ENCODE measurements at places on chromosomes 6 and 20. TPM values are rescaled to one million over a fixed set of nuclear protein-coding genes. Genes with fewer than 3 reads are reported as not detected.

The ZNF133 gene
- total RNA-seq = 9.2 TPM

DNA sequence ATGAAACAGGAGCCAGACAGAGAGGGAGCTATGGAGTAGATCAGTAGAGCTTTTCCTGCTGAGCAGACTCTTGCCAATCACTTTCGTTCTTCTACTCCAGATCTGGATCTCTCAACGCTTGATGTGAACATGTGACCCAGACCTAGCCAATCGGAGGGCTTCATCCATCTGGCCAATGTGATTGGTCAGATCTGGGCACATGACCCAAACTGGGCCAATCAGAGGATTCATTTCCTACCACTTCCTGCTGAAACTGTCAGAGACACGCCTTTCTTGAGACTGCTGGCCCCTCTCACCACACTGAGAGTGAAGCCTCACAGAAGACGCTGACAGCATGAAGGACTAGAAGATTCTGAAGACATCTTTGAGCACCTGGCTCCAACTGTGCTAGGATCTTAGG, 44.2 kb upstream of the ZMYND8 start:
- DNase-seq = no peak

- DNase-seq = no peak
Observed at GRCh38 chr6:54655162-54655561, 191.4 kb upstream of the FAM83B start.

The PTK6 gene
- 0.31 TPM for total RNA-seq

The MYLK4 gene
- 0.33 TPM for total RNA-seq

GRCh38 chr6:7249946-7250643, 62.9 kb downstream of the SSR1 start:
- no peak for DNase-seq

GRCh38 chr6:162090734-162091133, 636.8 kb downstream of the PRKN start:
- no peak for DNase-seq

The GNMT gene
- total RNA-seq = 1.0 TPM

The PRKN gene
- total RNA-seq = 1.5 TPM

DNA sequence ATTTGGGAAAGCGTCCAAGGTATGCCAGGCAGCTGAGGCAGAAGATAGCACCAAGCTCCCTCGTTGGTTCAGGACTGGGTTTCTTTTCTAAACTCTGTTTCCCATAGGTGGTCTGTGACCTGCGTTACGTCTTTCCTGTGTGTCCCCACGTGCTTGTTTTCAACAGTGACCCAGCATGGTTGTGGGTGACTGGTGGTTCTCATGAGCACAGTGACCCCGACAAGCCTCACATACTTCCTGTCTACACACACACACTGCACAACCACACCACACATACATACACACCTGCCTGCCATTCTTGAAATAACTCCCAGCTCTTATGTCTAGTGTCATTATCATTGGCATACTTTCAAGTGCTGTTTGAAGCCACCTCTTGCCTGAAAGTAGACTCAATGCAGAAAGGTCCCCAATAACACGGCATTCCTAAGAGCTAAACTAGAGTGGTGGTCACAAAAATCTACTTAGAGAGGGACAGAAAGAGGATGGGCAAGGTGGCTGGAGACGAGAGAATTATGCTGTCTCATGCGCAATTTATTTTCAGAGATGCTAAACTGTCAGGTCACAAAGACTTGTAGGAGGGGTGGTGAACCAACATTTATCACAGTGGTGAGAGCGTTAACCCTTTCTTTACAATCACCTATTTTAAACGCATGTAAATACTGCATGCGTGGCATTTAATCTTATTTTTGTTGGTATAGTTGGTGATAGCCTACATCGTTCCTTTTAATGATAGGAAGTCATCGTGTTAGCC, 66.7 kb downstream of the GCNT2 start:
- peak; percentile 35 for DNase-seq

The GDAP1L1 gene
- total RNA-seq = not detected

DNA sequence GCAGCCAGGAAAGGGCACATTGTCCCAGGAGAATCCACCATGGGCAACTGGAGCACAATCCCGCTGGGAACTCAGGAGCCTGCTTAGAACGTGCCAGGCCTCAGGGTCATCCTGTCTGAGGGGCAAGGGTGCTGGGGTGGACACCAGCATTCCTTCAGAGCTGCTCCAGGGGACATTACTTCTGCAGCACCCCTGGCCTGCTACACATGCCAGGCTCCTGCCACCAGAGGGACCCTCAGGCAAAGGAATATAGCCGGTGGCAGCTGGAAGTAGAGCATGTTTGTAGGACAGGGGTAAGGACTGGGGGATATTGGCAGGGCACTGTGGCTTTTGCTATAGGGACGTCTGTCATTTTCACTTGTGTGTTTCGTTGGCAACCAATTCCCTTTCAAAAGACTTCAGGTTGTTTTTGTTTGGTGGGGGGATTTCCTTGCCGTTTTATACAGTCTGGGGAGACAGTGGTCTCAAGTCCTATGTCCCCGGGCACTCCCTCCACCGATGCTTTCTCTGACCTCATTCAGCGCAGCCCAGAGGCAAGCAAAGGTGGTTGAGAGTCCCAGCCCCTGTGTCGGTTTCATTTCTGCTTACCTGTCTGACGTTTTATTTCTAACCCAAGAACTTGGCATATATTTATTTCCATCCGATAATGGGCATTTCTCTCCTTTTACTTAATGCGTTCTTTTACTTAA, 130.8 kb downstream of the JPH2 start:
- DNase-seq = peak; percentile 62

DNA sequence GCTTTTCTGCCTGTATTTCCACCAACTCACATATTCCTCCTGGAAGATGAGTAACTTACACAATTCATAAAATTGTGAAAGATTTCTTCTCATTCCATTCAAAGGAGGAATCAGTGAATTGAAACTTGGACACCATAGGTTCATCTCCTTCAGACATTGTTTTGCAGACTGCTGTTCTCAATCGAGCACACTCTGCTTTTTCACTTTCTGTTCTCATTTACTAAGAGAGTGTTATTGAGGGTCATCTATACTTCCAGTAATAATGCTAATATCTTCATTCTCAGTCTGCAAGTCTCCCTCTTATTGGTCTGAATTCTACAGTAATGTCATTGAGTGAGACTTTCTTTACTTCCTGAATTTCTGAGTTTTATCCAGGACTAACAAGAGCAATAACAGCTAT, 67.5 kb upstream of the FUT9 start:
- no peak for DNase-seq

- DNase-seq = no peak
Observed at GRCh38 chr6:41577356-41578216, 31.4 kb downstream of the FOXP4 start.

- no peak for DNase-seq
Observed at GRCh38 chr6:158832026-158832425, 12.9 kb upstream of the EZR start.

GRCh38 chr6:42313038-42313437, 95.4 kb upstream of the MRPS10 start:
- no peak for DNase-seq

- DNase-seq = no peak
Observed at GRCh38 chr6:52946306-52946705, 36.8 kb upstream of the GSTA3 start.

The ARMC2 gene
- total RNA-seq = 12.2 TPM

DNA sequence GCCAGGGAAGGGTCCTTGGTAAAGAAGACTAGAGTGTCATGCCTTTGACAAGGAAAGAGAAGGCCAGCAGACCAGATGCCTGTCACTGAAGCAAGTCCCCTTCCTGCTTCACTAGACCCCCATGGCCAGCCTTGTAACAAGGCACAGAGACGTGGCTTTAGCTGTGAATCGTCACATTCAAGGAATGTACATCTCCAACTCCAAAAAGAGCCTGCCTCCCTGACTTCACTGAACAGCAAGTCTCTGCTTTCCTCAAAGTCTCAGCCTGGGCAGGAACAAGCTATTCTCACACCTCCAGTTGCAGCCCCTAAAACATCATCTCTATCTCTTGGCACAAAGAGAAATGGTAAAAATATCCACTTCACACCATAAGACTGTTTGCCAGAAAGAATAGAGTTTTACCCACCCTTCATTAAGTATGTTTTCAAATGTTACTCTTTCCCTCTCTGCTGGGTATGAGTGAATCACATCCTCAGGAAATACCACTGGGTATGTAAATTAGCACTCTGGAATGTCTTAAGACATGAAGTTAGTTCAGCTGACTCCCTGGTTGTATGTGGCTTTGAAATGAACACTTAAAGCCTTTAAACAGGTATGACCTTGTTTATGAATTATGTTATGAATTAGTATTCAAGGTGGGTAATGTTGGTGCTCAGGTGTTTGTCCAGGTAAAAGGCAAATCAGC, 46.4 kb upstream of the NT5E start:
- DNase-seq = no peak

DNA sequence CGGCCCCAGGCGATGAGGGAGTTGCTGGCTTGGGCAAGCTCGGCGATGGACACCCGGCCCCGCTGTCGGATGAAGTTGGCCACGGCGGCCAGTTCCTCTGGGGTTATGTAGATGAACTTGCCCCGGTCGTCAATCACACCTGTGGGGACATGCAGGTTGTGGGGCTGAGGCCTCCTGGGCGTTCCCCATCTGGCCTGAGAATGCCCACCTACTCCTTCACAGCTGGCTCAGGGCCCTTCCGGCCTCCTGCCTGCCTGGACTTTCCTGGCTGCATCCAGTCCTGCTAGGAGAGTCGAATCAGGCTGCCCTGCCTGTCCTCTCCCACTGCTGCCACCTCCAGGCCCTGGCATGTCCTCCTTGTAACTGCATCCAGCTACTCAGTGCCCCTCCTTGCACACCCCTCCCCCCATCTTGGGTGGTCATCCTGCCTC, 13.8 kb downstream of the DDRGK1 start:
- no peak for DNase-seq

- no peak for DNase-seq
Observed at GRCh38 chr6:26175428-26176181, 88.4 kb downstream of the HFE start.

DNA sequence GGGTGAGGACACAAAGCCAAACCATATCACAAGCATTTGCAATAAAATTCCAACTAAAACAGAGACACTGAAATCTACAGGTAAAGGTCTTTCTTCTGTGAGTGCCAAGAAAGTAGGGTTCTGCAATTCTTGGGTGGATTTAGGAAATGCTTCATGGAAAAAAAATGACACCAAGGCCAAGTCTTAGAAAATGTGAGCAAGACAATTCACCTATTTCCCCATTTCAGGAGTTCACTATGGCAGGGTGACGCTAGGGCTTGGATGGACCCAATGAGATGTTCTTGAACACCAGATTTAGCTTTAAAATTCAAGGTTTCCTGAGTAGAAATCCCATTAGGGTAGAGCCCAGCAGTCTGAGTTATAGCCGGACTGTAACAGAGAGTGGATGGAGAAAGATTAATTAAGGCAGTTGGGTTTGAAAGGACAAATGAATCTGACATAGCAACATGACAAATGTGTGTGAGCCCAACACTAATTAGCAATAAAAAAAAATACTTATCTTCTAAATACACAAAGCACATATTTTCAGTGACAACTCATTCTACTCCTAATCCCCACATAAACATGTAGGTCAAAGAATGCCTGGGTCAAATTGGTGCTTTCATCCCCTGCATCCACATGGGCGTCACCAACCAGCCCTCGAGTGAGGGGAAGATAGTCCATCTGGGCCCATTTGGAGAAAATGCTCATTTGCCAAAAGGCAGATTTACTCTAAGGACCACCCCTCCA, 180.4 kb upstream of the JARID2 start:
- DNase-seq = no peak

- no peak for DNase-seq
Observed at GRCh38 chr20:49281059-49281912, 3.4 kb upstream of the ZNFX1 start.

GRCh38 chr20:10853176-10853575, 179.4 kb upstream of the JAG1 start:
- no peak for DNase-seq

- DNase-seq = no peak
Observed at GRCh38 chr20:59571151-59571550, 33.2 kb upstream of the PHACTR3 start.

GRCh38 chr20:16005915-16006493, 567.2 kb downstream of the KIF16B start:
- DNase-seq = no peak

All from activated naive CD8-positive, alpha-beta T cell treated with anti-CD3 and anti-CD28 coated beads, Interleukin-2, amount 10 ng/mL, durations not matched to agents 7 days and 5 days (primary cell).